GM12878 (cell line): ENCODE measurements at places on chromosomes 4 and X. TPM values are rescaled to one million over a fixed set of nuclear protein-coding genes. Genes with fewer than 3 reads are reported as not detected.
A peak's percentile ranks its signal among the peaks of the same experiment; 100 is the strongest.

- DNase-seq: no peak
Observed at GRCh38 chrX:37844622-37845021, 2.7 kb downstream of the DYNLT3 start.

DNA sequence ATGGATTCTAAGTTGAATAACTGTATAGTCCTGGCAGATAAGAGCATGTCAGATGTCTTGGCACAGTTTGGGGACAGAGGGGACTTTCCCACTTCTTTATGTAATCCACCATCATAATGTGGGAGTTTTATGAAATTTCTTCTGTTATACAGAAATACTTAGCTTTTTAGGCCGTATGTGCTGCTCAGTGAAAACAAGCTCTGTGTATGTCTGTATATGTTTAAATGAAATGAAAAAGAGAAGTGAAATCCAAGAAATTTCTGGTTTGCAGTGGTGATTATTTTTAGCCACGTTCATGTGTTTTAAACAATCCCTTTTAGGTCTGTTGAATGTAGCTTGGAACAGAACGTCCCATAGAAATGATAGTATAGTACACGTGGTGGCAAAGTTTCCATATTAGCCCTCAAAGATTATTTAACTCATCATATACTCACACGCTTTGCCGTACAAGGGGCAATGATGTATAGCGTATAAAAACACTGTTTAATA, 41.0 kb downstream of the GAB1 start:
- peak; percentile 66 for DNase-seq

DNA sequence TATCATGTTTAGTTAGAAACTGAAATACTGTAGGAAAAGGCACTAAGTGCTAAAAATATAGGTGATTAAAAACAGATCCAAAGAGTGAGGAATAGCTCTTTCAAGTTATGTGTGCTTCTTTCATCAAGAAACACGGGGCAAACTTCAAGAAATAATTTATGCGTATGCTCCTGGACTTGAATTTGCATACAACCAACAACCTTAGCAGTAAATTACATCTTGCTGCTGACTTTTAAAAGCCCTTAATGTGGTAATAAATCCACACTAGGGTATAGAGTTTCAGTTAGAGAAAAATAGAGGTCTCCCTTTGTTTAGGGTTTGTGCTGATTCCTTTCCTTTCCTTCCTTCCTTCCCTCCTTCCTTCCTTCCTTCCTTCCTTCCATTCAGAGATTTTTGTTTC, 94.5 kb upstream of the GC start:
- DNase-seq: no peak

DNA sequence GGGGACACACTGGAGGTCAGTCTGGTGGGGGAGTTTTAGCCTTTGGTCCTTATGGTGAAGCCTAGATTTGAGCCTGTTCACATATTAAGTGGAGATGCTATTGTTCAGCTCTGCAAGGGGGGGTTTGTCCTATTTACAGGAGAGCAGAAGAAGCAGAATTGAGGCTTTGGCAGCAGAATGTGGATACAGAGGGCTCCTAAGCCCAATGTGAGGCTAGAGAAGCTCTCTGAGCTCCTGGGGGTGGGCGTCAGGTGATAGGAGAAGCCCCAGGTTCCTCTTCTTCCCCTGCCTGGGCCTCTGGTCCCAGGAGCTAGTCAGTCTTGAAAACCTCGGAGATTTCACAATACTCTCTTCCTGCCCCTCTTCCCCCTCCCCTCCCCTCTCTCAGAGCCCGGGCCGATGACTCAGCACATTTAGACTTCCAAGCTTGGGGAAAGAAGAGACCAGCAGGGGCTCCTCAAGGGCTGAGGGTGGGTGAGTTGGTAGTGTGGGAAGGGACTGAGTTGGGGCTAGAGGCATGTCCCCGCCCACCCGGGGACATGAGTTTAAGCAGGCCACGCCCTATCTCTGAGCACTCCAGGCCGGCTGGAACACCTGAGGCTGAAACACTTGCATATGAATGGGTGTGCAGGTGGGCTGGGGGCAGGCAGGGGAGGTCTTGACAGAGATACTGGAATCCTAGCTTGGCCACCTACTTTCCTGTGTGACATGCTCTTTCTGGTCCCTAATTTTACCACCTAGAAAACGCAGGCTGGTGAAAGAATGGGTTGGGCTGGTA, 3.4 kb downstream of the TFE3 start:
- DNase-seq: no peak

DNA sequence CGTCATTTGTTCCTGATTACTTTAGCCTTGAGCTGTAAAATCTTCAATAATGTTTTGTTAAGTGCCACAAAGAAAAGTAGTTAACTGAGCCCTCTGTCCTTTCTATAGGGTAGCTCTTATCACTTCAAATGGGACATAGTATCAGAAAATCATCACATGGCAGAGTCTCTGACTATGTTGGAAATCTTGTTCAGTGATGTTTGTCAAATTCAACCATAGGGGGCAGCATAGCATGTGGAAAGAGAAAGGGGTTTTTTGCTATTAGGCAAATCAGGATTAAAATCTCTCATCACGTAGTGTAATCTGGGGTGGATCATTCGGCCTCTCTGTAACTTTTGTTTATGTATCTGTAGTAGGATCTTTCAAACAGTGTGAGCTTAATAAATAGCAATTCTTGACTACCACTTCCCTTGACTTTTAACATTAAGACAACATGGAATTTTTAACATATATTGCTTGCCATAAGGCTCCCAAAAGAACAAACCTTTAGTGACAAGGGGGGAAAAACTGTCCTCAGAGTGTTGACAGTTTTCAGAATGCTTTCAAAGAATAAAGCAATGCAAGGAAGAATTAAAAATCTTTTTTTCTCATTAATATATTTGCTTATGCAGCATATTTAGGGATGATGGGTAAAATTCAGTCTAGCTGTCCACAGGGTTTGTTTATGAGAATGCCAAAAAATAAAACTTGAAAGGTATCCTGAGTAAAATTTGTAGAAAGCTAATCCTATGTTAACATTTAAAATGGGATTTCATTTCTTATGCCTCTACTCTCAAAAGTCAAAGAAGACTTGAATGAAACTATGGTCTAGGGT, 127.2 kb downstream of the FBXW7 start:
- DNase-seq: no peak

DNA sequence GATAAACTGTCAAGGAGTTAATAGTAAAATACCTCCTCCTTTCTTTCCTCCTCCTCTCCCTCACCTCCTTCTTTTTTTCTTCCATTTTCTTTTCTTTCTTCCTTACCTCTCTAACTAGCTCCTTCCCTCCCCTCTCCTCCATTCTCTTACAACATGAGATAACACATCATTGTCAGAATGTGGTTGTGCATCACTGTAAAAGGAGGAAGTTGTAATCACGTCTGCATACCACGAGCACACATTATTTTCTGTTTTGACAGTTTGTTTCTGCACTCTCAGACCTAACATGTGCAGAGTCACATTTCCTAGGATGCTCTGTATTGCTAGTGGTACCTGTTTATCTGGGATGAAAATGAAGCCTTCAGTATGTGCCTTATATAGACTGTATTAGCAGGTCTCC, 9.1 kb downstream of the SLIT2 start:
- no peak for DNase-seq

The PCDH11X gene
- not detected in 2 replicates for polyA plus RNA-seq

The ERAS gene
- polyA plus RNA-seq: not detected in 2 replicates

The CCNA2 gene
- 137 and 150 TPM in 2 replicates for polyA plus RNA-seq

The MAGEB17 gene
- polyA plus RNA-seq: not detected in 2 replicates

The DGKK gene
- polyA plus RNA-seq: 0.03 TPM in 1 of 2 replicates, not detected in the other

The CYP2U1 gene
- 3.0 TPM in 2 replicates for polyA plus RNA-seq

The WFS1 gene
- polyA plus RNA-seq: 3.9 and 4.7 TPM in 2 replicates

The LRRC66 gene
- 0.09 TPM in 1 of 2 replicates, not detected in the other for polyA plus RNA-seq
